GF-D8 (cell line): ENCODE measurements at places on chromosomes 7 and 10.

GRCh38 chr10:121598263-121599249, at the start of gene FGFR2:
FGFR2 (minus strand) TSS chr10:121598444; CDS start chr10:121593817, 4,627 bp downstream.
- DNase-seq: no peak

- DNase-seq: no peak
Observed at GRCh38 chr10:31708474-31708873, 220.2 kb downstream of the ARHGAP12 start.

DNA sequence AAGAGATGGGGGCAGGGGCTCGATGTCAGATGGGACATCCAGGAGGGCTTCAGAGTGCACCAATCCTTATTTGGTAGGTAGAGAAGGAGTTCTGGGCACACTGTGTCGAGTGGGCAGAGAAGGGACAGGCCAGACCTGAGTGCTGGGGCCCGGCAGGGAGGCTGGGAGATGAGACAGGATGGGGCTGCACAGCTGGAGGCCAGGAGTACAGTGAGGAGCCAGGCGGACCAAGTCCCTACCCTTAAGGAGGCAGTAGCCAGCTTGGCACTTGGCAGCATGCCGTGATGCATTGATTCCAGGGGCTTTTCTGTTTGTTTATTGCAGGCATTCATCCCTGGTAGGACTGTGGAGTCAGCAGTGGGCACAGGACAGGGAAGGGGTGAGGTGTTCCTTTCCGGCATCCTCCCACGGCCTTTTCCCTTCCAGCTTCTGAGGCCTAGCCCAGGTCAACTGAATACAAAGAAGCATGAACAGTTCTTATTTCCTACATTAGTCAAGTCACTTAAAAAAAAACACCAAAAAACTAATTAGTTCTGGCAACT, 168.8 kb upstream of the CDCA7L start:
- DNase-seq: no peak

DNA sequence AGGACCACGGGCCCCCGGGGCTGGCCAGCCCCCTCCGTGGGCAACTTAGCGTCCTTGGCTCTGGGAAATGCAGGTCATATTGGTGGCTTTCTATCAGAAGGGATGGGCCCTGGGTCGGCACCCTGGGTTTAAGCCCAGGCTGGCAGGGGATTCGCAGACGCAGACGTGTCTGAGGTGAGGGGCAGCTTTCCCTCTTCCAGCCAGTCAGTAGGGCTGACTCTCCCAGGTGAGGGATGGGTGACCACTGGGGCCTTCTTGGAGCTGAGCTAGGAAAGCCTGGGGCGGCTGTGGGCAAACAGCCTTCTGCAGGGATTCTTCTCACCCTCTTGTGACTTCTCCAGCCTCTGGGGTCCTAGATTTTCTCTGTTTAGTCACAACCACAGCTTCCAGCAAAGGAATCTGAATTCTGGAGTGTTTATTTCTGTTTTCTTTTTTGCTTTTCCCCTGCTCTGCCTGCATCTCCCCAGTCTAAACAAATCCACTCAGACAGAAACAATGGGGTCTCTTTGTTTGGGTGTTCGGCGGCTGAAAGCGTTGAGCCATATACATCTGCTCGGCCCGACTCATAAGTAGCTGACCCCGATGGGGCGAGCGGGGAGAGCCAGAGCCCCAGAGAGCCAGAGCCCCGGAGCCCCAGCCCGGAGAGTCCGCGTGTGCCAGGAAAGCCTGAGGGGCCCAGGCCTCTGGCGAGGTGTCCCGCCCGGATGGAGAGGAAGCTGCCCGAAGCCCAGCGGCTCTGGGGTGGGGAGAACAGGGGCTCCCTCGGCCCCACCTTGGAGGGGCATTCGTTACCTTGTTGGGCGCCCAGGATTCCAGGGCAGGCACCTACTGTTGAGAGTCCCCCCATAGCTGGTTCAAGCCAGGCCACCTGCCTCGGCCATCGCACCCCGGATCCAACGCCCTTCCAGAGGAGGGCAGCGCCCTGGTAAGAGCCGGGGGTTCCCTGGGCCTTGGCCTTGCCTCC, 2.0 kb downstream of the MNX1 start:
- no peak for DNase-seq

DNA sequence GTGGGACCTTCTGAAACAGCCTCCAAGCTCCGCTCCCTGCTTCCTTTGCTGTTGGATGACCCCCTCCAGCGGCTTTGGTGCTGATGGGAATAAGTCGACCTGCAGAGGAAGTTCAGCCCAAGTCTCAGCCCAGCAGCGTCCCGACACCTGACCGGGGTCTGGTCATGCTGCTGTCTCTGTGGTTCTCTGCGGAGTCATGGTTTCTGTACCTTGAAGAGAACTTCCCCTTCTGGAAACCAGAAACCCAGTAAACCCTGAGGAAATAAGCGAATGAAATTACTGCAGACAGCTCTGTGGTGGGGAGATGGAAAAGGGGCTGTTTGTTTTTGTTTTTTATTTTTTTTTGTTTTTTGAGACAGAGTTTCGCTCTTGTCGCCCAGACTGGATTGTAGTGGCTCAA, 18.3 kb upstream of the ZNF12 start:
- DNase-seq: peak; percentile 82

DNA sequence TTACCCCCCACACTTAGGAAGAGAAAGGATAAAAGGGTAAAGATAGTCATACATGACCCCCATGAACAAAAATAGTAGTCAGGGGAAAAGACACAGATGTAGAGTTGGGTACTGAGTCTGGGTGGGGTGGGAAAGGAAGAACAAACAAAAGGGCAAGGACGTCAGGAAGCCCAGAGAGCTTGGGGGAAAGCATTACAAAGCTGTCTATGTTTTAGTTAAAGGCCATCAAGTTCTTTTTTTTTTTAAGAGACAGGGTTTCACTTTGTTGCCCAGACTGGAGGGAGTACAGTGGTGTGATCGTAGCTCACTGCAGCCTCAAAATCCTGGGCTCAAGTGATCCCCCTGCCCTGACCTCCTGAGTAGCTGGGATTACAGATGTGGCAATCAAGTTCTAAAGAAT, 98.4 kb upstream of the PDLIM1 start:
- DNase-seq: no peak

- no peak for DNase-seq
Observed at GRCh38 chr7:139985811-139986210, 76.9 kb downstream of the PARP12 start.

- no peak for DNase-seq
Observed at GRCh38 chr10:67520924-67521520, 175.0 kb downstream of the CTNNA3 start.

- no peak for DNase-seq
Observed at GRCh38 chr7:129780974-129781927, 169.7 kb downstream of the NRF1 start.

DNA sequence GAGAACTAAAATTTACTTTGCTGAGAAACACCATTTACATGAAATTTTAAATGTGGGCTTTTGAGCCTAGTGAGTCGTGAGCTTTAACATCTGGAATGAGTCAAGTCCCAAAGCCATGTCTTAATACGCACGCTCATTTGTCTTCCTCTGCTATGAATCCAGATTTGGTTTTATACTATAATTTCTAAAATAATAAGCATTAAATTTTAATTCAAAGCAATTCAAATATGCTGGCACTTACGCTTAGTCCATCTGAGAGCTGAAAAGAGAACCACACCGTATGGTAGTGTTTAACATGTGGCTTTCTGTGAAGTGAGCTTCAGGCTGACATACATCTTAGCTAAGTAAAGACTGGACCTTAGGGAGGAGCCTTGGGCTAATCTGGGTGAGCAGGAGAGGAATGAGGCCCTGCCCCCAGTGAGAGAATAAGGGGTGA, 52.2 kb downstream of the CUBN start:
- no peak for DNase-seq

DNA sequence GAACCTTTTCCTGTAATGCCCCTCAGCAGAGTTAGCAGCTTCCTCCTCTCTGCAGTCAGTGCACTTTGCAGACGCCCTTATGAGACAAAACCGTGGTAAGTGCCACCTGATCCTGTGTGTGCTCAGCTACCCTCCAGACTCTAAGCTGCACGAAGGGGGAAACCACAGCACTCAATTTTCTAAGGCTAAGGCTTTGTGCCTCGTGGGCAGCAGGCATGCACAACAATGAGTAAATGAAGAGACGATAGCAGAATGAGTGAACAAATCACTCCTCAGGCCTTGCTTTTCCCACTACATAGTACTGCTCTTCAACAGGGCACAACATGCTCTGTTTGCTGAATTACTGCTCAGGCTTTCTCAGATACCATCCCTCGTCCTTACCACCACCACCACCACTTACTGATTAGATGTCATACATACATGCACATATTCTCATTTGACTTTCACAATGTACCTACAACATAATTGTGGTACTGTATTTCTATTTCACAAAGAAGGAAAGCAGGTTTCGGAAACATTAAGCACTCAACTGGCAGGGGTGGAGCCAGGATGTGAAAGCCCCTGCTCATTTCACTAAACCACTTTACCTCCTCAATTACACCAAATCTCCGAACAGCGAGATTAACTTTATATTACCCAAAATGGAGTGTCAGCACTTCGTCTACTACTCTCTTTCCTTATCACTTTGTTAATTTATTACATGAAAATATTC, 85.4 kb downstream of the ICA1 start:
- DNase-seq: peak; percentile 41

DNA sequence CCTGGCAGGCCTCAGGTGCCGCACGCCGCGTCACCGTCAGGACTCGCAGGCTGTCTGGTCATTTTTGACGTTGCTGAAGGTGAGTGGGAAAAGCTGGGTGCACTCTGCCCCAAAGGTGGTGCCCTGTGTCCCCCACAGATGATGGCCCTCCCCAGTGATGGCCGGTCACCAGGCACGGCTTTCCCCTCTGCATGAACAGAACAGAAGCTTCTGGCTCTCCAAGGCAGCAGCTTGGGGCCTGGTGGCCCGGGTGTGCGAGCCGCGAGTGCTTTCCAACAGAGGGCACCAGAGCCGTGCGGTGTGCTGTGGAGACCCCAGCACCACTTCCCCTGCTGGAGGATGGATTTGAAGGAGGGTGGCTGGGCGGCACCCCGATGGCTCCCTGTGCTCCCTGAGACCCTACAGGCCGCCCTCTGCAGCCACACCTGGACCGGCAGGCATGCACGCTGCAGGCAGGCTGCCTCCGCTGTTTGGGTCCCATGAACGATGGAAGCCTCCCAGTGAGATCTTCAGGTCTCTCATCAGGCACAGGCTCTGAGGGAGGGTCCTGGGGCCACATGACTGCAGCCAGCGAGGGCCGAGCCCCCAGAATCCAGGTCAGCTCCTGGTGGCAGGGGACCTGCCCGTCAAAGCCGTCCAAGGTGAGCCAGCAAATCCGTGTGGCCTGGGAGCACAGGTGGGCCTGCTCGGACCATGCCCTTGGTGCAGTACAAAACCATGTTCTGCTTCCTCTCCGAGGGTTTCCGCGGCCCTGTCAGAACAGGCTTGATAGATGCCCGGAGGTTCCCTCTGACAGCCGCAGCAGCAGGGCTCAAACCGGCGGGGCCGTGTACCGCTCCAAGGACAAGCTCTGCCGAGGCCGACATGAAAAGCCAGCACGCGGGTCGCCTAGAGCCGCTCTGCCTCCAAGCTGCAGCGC, 195.4 kb downstream of the EBF3 start:
- DNase-seq: no peak

- DNase-seq: no peak
Observed at GRCh38 chr10:119153661-119154060, 11.9 kb downstream of the SFXN4 start.

DNA sequence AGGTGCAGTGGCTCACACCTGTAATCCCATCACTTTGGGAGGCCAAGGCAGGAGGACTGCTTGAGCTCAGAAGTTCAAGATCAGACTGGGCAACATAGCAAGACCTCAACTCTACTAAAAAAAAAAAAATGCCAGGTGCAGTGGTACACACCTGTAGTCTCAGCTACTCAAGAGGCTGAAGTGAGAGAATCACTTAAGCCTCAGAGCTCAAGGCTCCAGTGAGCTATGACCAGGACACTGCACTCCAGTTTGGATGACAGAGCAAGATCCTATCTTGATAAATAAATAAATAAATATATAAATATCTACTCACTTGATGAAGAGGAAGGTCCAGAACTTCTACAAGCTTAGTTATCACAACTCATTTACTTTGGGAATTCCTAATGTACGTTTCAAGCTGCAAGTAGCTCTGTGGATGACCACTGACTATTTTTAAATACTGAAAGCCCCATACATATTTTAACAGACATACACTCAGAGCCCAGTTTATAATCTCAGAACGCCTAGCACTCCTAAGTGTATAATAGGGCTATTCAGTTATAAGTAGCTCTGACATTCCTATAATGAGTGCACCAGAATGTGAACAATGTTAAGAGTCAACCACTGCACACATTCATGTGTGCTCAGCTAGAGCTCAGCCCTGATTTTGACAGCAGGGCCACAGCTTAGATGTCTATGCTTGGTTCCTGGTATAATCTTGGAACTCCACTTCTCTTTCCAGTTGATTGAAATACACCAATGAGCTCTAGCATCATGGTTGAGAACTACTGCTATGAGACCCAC, 119.1 kb downstream of the CUBN start:
- DNase-seq: no peak

DNA sequence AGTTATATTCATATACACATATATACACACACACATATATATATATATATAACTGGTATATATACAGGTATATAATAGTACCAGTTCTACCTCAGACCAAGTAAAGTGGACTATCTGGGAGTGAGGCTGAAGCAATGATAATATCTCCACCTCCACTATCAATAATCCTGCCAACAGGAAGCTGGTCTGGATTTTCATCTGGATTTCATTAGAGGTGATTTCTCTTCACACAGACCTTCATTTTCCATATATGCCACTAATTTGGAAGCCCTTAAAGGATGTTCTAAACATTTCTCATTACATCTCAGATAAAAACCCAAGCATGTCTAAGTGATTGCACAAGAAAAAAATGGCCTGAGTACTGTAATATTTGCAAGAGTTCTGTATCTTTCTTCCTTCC, 1.7 kb upstream of the SLC35B4 start:
- no peak for DNase-seq
